ENCODE measurements at places on chromosomes 2 and 18.

DNA sequence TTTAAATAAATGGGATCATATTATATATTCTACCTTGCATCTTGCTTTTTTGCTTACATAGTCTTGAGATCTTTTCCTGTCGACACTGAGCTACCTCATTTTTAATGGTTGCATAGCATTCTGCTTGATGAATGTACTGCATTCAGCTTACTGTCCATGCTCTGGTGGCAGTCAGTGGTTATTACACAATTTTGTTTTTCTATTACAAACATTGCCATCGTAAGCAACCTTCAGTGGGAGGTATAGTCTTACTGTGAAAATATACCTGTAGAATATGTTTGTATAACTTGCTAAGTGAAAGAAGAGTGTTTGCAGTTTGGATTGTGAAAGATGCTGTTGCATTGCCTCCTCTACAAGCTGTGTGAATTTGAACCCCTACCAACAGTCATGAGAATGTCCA is 43.4 kb downstream of the UBXN4 start:
- DNase-seq, result no peak

DNA sequence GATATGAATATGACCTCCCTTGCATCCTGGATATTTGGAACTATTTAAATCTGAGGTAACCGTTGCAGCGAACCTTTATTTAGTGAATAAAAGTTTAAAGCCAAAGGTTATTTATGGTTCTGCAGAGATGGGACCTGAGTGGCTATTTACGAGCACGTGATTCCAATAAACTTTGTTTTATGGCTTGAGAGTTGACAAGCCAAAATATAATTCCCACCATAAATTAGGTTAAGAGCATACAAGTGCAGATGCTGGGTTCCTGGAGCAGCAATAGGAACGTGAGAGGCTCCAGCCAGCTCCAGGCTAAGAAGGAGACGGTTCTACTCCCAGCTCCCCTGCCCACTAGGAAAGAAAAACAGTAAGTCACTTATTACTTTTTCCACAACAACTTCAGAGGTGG is 5.2 kb upstream of the HOXD4 start:
- DNase-seq, result no peak

DNA sequence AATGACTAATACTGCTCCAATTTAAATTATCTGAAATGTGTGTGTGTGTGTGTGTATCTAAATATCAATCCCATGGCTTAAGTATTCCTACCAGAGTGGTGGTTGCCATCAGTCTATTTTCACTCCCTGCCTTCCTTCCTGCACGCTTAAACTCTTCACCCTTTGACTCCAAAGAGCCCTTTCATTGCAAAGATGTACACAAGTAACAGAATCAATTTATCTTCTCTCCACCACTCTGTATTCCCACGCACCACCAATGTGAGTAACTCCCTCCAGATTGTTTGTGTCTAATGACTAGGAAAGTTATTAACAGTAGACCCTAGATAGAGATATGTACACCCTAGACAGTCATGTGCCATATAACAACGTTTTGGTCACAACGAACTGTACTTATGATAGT is 42.8 kb downstream of the ARL6IP6 start:
- no peak for DNase-seq

GRCh38 chr2:19878268-19879046 is 23.3 kb downstream of the TTC32 start:
- no peak for DNase-seq

DNA sequence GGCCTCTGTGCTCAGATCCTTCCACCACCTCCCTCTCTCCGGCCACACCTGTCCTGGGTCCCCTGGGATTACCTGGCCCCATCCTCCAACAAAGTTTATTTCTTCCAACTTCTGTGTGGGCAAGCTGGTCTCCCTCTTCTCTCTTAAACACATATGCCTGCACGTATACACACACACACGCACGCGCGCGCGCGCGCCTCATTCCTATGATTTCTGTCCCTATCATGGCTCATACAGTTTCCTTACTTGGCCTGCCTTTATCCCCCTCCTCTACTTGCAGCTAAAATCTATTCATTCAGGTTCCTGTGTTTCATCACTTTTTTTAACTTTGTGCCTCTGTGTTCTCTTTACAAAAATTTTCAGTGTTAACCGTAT is 96.4 kb downstream of the LOXHD1 start:
- DNase-seq, result no peak
